ENCODE measurements at places on chromosomes 2 and 18. TPM values are rescaled to one million over a fixed set of nuclear protein-coding genes. Genes with fewer than 3 reads are reported as not detected.

CASP10 gene
- 29.1 TPM for total RNA-seq

SP140 gene
- total RNA-seq: 67.9 TPM

ST6GAL2 gene
- total RNA-seq: not detected

DNA sequence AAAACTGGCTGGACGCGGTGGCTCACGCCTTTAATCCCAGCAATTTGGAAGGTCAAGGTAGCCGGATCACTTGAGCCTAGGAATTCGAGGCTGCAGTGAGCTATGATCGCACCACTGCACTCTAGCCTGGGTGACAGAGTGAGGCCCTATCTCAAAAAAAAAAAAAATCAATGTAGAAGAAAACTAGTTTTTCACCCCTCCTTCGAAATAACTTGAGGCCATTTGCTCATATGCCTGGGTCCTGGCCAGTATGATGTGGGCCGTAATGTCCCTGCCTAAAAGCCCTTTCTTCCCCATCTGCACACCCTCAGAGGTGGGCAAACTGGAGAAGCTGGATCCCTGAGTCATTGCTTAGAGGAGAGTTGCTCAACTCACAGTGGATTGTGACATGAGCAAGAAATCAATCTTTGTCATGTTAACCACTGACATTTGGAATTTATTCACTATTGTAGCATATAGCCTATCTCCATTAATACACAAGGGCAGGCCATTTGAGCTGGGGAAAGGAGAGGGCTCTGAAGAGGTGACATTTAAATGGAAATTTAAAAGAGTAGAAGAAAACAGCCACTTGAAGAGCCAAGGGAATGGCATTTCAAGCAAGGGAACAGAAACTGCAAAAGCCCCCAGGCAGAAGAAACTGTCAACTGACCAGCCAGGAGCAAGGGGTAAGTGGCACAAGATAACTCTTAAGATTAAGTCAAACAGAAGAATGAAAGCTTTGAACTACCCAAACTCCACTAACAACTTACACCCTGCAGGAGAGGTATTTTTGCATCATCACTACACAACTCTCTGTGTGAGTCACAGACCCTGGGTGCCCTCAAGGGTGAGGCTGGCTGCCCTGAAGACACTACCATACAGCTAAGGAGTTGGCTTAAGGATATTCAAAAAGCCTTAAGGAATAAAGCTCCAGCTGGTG, 7.6 kb upstream of the METTL21A start:
- DNase-seq: no peak
- no peak overlapping the region for H3K4me3 ChIP-seq
- no peaks in the 10 kb centered on the region for H3K36me3 ChIP-seq
- no peaks in the 10 kb centered on the region for H3K27me3 ChIP-seq

DNA sequence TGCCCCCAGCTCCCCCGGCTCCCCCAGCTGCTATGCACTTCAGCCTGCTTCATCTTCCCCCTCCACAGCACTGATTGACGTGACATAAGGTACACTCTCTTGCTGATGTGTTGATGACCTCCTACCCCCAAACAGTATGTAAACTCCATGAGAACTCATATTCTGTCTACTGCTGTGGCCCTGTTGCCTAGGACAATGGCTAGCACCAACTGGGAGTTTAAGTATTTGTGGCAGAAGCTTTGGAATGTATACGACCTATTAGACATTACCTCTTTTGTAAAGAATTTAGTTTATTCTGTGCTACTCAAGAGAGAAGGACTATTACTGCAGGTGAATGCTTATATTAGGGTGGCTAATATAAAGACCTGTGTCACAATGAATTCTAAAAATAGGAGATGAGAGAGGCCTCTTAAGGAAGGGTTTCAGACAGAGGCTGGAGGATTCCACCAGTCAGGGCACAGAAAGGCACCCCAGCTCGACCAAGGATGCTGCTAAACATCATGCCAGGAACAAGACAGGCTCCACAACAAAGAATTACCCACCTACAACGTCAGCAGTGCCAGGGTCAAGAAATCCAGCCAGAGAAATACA, 60.6 kb downstream of the CABYR start:
- H3K27me3 ChIP-seq: no peaks in the 10 kb centered on the region
- H3K4me3 ChIP-seq: no peak overlapping the region
- no peaks in the 10 kb centered on the region for H3K4me1 ChIP-seq
- no peak overlapping the region for H3K27ac ChIP-seq
- no peak for DNase-seq

GRCh38 chr2:9548506-9548905, 7.1 kb downstream of the ADAM17 start:
- no peaks in the 10 kb centered on the region for H3K27me3 ChIP-seq
- peaks cover 17% of the 10 kb centered on the region for H3K4me1 ChIP-seq
- peak overlapping the region; percentile 49 for H3K27ac ChIP-seq
- no peaks in the 10 kb centered on the region for H3K36me3 ChIP-seq

SRBD1 gene
- total RNA-seq: 20.4 TPM

DNA sequence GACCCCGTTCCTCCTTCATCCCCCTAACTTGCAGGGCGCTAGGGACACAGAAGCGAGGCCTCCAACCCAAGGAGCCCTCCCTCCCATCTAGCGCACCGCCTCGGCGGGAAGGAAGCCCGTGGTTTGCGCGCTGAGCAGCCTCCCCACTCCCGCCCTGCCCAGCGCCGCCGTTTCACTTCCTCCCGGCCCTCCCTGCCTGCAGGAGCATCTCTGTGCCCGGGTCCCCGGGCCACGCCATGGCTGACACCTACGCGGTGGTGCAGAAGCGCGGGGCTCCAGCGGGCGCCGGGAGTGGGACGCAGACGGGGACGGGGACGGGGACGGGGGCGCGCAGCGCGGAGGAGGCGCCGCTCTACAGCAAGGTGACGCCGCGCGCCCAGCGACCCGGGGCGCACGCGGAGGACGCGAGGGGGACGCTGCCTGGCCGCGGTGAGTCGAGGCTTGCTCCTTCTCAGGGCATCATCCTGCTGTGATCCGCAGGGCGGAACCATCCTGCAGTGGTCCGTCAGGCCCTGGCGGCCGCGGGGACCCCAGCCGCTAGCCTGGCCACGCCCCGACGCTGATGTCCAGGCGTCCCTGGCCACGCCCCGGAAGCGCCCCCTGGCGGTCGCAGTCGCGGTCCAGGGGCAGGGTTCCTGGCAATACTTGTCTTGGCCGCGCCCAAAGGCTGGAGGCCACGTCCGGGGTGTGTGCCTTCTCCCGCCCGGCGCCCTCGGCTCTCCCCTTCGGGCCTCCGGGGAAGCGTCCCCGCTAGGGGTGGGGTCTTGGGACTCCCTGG, 16.4 kb downstream of the PTPN18 start:
- peak overlapping the region; percentile 72 for H3K27ac ChIP-seq
- no peaks in the 10 kb centered on the region for H3K36me3 ChIP-seq
- peak overlapping the region; percentile 70 for H3K4me3 ChIP-seq
- DNase-seq: peak; percentile 59
- no peaks in the 10 kb centered on the region for H3K27me3 ChIP-seq

- H3K36me3 ChIP-seq: peaks cover 12% of the 10 kb centered on the region
- no peaks in the 10 kb centered on the region for H3K27me3 ChIP-seq
- peaks cover 35% of the 10 kb centered on the region for H3K4me1 ChIP-seq
- H3K4me3 ChIP-seq: peak overlapping the region; percentile 91
- H3K27ac ChIP-seq: peak overlapping the region; percentile 48
- DNase-seq: no peak
Measured at GRCh38 chr2:201183365-201183727, 405 bp downstream of the CASP10 start.

GRCh38 chr2:206556357-206556949, 85.8 kb upstream of the FAM237A start:
- no peak overlapping the region for H3K27ac ChIP-seq
- no peaks in the 10 kb centered on the region for H3K36me3 ChIP-seq
- H3K4me1 ChIP-seq: peaks cover 16% of the 10 kb centered on the region
- H3K4me3 ChIP-seq: no peak overlapping the region

Data from T-cell (primary cell).